HCEC 1CT (cell line): ENCODE measurements at places on chromosomes 4 and X.

DNA sequence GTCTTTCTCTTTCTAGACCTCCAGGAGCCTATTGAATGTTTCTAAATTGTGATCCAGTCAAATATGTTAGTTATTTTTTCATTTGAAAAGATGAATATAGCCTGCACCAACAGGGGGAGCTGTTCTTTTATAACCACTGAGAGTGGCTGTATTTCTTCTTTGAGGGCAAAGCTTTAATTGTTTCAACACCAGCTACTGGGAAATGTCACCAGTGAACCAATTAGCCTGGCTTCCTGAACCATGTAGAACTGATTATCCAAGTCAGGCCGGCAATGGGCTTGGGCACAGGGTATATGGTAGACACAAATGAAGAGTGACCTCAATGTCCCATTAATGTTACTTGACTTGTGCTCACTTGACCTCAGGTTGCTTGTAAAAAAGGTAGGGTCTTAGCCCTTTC lies 4.8 kb upstream of the DAPP1 start:
- DNase-seq, result no peak

- no peak for DNase-seq
Observed at GRCh38 chrX:46258356-46258755, 286.9 kb downstream of the ZNF674 start.

- no peak for DNase-seq
Observed at GRCh38 chr4:74546057-74546456, 101.1 kb downstream of the AREG start.

- DNase-seq, result no peak
Observed at GRCh38 chrX:137742846-137743245, 176.9 kb downstream of the ZIC3 start.

- DNase-seq, result no peak
Observed at GRCh38 chrX:31071262-31071661, 579 bp downstream of the FTHL17 start.

DNA sequence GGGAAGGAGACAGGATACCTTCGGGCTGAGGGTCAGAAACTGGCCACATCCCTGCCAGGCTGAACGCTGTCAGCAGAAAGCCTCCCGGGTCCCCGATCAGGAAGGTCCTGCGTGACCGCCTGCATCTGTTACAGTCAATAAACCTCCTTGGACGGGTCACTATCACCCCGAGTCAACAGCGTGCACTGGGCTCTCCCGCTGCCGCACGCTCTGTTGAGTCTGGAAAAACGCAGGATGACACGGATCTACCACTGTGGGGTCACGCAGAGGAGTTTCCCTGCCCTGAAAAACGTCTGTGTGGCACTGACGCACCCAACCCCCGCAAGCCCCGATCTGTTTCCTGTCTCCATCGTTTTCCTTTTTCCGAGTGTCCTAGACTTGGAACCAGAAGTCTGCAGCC lies 12.1 kb downstream of the PPP2R3B start:
- no peak for DNase-seq

DNA sequence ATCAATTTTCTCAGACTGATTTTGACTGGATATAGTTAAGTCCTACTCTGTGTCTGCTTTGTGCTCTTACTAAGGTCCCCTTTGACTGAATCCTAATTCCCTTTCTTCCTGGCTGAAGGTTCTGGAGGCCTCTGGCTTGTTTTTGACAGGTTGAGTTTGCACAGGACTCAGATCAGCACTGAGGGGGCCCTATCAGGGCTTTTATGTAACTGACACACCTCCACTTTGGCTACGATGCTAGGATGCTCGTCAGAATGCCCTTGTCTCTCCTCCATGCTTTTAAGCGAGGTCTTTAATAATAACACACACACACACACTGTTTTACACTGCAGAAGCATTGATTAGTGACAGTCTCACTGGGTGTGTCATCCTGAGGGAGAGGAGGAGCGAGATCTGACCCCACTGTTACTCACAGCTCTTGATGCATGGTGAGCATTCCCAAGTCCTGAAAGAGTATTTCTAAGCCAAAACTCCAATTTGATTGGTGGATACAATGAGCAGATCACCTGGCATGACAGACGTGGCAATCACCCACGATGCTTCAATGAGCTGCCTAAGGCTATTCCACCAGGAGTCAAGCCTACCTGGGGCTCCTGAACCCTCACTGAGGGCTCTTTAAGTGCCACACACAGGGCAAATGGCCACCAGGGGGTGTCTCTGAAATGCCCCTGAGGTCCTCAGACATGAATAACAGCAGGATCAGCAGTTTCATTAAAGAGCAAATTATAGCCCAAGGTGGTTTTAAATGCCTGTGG lies 130.4 kb upstream of the CPEB2 start:
- peak; percentile 30 for DNase-seq
